ENCODE measurements at places on chromosomes 5 and 9.

DNA sequence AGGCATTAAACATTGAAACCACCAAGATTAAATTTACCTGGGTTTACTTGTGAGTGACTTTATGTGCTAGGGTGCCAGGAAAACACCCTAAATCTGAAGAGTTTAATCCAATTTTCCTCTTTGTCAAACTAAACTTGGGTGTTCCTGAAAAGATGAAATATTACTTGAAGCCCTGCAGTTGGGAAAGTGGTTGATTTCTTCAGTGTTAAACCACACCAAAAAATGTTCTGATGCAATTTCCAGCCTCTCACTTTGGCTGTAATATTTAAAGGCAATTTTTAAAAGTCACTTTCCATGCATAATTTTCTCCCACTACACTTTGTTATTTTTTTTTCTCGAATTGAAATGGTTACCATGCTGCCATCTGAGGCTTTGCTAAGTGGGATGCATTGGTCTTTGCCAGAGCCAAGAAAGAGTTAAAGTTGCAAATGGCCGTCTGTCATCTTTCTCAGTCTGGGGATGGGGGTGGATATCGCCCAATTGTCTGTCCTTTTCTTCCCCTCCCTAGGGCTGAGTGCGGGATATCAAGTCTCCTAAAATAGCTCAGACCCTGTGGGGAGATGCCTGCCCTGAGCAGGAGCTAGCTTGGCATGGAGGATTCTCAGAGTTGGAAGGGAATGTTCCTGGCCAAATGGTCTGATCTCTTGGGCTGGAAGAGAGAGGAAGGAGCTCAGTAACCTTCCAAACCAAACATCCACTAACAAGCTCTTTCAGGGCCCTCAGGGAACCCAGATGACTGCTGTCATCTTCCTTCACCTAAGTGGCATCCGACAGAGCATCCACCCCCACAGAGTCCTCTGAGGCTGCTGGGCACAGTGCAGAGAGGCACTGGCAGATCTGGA is 13.6 kb upstream of the SHB start:
- DNase-seq = no peak

DNA sequence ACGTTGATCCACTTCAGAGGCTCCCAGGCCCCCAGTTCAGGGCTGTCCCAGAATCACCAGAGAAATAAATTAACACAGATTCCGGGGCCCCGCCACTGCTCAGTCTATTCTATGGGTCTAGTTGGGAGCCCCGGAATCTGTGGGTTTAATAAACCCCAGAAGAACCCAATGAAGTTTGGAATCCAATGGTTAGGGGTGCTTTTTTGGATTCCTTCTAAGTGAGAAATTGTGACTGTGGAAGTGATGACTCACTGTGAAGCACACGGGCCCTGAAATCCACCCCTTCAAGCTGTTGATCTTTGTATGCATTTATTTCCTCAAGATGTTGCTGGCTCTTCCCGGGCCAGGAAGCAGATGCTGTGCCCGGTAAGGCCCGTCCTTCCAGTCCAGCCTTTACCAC is 57.3 kb upstream of the SLC28A3 start:
- no peak for DNase-seq

- DNase-seq = no peak
Measured at GRCh38 chr5:137300411-137301240, 198.5 kb downstream of the SPOCK1 start.

DNA sequence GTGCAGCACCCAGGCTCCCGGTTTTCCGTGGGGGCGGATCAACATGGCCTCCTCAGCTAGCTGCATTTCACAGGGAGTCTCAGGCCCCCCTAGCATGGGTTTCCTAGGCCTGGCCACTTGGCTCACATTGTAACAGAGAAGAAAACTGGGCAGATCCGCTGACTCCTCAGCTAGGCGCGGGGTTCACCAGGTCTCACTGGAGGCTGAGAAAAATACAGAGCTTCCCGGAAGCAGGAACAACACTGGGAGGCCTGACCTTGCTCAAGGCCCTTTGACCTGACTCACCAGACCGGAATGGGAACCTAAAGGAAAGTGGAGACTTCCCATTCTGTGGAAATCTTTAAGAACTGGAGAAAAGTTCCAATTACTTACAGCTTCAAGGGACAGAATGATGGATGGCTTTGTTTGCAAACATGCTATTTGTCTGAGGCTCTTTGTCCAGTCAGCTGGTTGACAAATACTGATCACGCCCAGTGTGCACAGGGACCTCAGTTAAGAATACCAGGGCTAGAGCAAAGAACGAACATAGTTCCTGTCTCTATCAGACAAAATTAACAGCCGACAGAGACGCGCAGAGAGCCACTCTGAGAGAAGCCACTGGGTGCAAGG is 88.7 kb upstream of the LRRTM2 start:
- no peak for DNase-seq

DNA sequence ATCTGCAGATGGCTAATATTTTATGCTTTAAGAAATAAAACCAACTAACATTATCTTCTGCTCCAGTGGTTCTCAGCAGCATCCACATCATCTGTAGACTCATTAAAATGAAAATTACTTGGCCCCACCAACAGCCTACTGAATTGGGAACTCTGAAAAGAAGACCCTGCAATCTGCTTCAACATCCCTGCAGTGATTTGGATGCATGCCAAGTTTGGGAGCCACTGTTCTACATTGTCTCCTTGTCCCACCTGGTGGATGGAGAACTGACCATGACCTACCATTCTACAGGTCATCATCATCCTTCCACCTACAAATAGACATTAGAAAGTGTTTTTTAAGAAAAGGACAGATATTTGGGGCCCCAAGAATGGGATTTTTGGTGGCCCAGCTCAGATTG is 71.1 kb downstream of the ACER2 start:
- DNase-seq = no peak

GRCh38 chr9:110276781-110277180 is 20.5 kb upstream of the TXN start:
- no peak for DNase-seq

- no peak for DNase-seq
Measured at GRCh38 chr9:106156465-106156864, 462.1 kb downstream of the TMEM38B start.

GRCh38 chr5:43338862-43339261 is 25.6 kb upstream of the HMGCS1 start:
- DNase-seq = no peak

DNA sequence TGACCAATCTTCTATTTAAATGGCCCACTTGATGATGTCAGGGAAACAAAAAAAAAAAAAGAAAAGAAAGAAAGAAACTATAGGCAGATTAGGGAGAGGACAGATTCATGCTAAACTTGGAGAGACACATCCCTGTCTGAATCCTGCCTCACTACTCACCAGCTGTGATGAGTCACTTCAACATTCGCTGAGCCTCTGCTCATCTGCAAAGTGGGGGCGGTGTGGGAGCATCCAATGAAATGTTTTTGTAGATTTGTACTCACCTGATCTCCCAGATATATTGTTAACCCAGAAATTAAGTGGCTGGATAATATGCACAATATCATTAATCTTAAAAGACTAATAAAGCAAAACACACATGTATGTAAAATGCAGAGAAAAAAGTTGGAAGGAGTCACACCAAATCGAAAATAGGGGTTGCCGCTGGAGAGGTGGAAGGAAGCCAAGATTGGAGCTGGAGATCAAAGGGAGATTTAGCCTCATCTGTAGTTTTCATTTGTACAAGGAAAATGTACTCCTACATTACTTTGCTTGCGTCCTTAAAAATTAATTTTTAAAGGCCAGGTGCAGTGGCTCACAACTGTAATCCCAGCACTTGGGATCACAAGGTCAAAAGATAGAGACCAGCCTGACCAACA is 17.0 kb upstream of the ERGIC1 start:
- peak; percentile 48 for DNase-seq

GRCh38 chr9:13110766-13111417 is 168.6 kb downstream of the MPDZ start:
- no peak for DNase-seq

GRCh38 chr5:127950707-127951391 is 132.7 kb upstream of the SLC12A2 start:
- DNase-seq = no peak

DNA sequence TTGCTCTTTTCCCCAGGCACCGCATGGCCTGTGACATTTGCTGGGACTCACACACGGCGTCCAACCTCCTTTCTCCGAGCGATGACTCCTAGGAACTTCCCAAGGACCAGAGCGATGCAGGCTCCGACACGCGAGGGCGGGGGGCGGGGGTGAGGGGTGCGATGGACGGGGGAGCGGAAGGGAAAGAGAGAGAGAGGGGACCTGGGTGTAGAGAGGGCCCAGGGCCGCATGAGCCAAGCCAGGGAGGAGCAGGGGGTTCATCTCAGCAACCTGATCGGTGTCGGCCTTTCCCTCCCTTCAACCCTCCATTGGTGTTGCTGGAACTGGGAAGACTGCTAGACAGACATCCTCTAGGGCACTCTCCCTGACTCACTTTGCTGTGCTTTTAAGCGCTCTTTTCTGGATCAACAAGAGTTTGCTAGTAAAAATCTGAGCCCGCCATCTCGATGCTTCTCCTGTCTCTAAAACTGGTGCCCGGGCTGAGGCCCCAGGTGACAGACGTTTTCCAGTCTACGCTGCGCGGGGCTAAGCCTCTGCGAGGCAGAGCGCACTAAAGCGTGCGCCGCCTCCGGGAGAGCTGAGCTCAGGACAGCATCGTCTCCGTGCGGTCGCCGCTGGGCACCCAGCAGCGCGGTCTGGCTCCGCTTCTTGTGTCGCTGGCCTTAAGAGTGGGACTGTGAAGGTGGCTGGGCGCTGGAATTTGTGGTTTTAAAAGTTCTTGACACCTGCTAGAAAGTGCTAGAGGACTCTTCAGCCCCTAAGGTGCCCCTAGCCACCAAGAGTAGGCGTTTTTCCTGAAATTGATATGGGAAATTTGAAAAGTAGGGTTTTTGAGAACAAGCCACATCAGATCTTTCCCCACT is 1.0 kb upstream of the TSLP start:
- peak; percentile 69 for DNase-seq

Data from activated CD4-positive, alpha-beta T cell treated with anti-CD3 and anti-CD28 coated beads for 48 hours (primary cell).